Body of pancreas (tissue), 4 donors: ENCODE measurements at places on chromosomes 16 and 17. TPM values are rescaled to one million over a fixed set of nuclear protein-coding genes. Genes with fewer than 3 reads are reported as not detected.

DNA sequence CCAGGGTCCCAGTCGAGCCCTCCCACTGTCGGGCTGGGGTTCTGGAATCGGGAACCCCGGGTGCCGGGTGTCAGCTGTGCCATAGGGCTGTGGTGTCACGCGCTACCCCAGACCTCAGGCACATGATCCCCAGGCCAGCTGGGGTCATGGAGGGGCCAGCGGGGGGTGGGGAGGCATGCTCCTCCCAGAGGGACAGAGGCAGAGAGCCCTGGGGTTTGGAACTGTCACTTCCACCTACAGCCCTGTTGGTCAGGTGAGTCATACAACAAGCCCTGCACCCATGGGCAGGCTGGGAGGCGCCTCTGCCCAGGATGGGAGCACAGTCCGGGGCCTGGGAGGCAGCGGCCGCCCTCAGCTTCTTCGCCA, 63.0 kb downstream of the BAIAP2 start:
- peak; percentile 33 for DNase-seq

DNA sequence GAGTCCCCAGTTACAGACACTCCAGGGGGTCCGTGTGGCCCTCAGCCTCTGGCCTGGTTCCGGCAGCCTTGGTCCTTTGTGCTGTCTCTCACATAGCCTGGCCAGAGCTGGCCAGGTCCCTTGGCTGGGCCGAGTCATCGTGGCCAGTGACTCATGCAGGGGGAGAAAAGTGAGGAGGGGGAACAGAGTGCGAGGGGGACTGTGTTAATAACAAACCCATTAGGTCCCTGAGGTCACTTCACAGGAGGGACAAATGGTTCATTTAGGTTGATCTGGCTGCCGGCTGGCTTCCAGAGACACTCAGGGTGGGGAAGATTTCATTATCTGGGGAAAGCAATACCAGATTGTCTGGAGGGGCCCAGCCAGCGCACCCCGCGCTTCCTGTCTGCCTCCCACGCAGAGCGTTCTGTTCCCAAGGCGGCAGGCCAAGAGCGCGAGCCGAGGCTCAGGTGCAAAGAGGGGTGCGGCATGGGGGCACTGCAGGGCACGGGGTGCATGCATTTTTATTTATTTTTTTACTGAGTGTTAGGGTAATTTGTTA, 223.1 kb downstream of the SEC14L1 start:
- peak; percentile 35 for DNase-seq

HBZ gene
- not detected for total RNA-seq

DNA sequence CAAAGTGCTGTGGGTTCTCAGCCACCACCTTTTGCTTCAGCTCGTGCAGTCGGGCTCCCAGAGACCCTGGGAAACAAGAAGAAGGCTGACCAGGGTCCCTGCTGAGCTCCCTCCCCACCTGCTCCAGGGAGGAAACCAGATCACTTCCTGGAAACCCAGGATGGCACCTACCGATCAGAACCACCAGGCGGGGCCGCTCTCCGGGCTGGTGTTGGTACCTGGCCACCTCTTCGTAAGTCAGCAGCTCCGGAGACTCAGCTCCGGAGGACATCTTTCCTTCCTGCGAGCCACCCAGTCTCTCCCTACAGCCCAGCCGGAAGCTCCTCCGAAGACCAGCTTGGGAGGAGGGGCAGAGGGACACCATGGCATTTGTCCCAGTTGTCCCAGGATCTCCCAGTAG, 18.9 kb downstream of the MPP3 start:
- no peak for DNase-seq

TAC4 gene
- not detected for total RNA-seq

KRT9 gene
- total RNA-seq: not detected
